Activated CD8-positive, alpha-beta memory T cell treated with anti-CD3 and anti-CD28 coated beads for 24 hours (primary cell): ENCODE measurements at places on chromosomes 4 and X.

- DNase-seq: no peak
Observed at GRCh38 chr4:73575660-73576059, 44.6 kb downstream of the RASSF6 start.

DNA sequence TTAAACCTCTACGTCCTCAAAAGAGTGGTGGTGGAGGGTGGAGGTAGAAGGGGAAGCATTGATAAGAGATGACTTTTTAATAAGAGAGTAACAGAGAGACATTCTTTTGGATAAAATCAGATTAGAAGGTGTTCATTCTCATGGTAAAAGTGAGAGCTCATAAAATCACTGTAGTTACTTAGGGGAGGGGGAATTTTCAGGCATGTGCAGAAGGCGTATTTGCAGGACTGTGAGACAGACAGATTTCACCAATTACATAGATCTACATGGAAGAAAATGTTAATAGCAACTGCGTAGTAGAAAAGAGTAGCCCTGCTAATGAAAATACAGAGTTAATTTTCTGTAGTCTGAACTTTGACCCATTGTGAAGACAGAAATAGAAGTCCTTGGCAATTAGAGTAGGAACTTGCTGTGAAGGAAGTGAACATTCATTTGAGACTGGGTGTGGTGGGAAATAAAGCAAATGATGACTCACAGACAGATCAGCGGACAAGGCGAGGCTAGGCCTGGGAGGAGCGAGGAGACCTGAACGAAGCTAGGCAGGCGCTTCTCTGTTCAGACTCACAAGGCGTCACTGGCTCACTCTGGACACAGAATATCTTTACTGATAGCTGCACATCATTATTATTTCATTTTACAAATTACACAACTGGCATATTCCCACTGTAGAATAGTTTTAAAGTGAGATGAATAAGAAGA is 57.2 kb upstream of the FAM9C start:
- DNase-seq: no peak

DNA sequence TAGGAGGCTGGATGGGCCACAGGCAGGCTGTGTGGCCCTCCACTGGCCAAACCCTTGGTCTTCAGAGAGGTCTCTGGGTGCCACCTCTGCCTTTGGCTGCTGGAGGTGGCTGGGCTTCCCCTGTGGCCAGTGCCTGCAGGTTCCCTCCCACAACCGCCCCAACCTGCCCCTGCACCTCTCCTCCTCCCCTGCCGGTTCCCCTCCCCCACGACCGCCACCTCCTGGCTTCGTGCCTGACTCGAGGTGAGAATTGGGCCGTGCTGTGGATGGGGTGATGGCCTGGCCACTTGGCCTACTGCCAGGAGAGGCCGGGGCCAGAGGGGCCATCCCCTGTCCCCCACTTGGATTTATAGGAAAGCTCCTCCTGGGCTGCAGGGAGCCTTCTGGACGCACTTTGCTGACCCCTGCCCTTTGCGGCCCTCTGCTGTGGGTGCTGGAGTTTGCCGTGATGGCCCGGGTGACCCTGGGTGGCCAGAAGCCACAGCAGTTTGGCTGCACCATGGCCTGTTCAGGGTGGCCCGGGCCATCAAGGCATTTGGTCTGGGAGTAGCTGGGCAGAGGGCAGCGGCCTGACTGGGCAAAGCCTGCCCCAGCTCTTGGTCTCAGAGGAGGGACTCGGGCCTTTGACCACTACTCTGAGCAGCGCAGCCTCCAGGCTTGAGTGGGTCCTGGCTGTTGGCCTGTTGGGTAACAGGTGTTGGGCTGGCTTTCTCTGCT is 3.8 kb downstream of the NAT8L start:
- no peak for DNase-seq

- no peak for DNase-seq
Observed at GRCh38 chr4:24753519-24753918, 41.9 kb upstream of the SOD3 start.

GRCh38 chr4:71495454-71495853 is 156.6 kb downstream of the SLC4A4 start:
- no peak for DNase-seq

GRCh38 chr4:31290836-31291235 is 570.7 kb downstream of the PCDH7 start:
- DNase-seq: no peak

DNA sequence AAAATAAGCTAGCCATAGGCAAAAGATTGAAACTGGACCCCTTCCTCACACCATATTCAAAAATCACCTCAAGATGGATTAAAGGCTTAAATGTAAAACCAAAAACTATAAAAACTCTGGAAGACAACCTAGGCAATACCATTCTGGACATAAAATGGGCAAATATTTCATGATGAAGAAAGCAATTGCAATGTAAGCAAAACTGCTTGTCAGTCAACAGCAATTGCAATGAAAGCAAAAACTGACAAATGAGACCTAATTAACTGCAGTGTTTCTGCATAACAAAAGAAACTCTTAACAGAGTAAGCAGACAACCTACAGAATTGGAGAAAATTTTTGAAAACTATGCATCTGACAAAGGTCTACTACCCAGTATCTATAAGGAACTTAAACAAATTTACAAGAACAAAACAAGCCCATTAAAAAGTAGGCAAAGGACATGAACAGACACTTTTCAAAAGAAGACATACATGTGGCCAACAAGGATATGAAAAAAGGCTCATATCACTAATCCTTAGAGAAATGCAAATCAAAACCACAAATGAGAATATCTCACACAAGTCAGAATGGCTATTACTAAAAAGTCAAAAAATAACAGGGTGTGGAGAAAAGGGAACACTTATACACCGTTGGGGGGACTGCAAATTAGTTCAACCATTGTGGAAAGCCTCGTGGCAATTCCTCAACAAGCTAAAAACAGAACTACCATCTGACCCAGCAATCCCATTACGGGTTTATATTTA is 46.7 kb downstream of the CFAP299 start:
- no peak for DNase-seq

DNA sequence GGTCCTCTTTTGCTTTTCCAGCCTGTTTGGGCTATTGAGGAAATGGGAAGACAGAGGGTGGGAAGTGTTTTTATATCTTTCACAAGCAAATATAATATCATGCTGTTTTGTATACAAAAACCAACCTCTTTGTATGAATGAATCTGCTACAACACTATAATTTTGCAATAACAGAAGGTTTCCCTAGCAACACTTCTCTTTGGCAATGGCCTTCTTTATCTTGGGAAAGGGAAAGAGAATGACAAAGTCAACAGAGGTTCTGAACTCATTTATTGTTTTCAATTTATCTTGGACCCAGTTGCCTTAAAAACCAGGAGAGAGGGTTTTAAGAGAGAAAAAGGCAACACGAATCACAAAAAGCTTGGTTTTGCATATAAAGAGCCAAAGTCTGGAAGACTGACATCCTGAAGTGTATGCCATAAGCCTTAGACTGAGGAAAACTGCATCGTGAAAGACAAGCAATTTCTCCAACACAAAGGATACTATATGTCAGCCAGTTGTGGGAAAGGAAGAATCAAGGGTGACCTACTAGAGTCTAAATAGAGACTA is 121.8 kb upstream of the FAM241A start:
- DNase-seq: no peak

DNA sequence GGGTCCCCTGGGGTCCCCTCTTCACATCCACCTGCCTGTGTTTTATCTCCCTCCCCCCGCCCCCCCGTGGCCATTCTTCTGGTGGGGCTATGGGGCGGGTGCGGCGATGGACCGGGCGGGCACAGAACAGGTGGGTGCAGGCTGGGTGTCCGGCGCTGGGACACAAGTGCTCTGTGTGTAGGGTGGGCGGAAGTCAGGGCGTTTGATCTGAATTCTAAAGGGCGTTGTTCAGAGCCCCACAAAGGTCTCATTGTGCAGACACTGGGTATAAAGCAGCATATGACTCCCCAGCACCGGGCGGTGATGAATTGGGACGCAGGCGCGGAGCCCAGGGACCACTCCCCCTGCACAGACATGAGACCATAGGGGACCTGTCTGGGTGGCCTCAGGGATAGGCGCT is at the start of gene GJB1:
GJB1 (plus strand) TSS at position 296 of the 400 bp plus-strand sequence. CDS start 484 bp downstream, outside the sequence.
- no peak for DNase-seq

- no peak for DNase-seq
Observed at GRCh38 chr4:113043591-113043990, 5.9 kb upstream of the ANK2 start.
